ENCODE measurements at places on chromosomes 5 and 9.
A peak's percentile ranks its signal among the peaks of the same experiment; 100 is the strongest.

- peak; percentile 85 for DNase-seq
Observed at GRCh38 chr9:116644091-116644688, 42.9 kb upstream of the TRIM32 start.

GRCh38 chr9:36632892-36633291 is 60.2 kb downstream of the MELK start:
- DNase-seq: peak; percentile 30

- no peak for DNase-seq
Observed at GRCh38 chr9:7976167-7976755, 176.7 kb upstream of the DMAC1 start.

GRCh38 chr5:119666542-119666941 is 37.2 kb downstream of the FAM170A start:
- no peak for DNase-seq

DNA sequence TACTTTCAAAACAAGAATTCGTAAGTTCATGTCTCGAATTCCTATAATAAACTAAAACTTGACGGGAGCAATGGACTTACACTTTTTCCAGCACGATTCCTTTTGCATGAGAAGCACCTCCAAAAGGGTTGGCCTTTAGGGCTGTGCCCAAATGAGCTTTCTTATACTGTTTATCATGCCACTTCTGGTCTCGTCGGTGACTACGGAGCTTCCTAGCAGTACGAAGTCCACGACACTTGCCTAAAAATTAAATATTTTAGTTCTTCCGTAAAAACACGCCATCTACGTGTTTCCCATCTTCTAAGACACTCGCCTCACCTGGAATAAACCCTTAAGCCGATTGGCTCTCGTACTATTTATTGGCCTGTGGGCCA is 554 bp downstream of the RPS23 start:
- DNase-seq: no peak

GRCh38 chr5:113299591-113299990 is 135.2 kb downstream of the TSSK1B start:
- DNase-seq: no peak

- no peak for DNase-seq
Observed at GRCh38 chr5:126527892-126528291, 67.1 kb downstream of the ALDH7A1 start.

DNA sequence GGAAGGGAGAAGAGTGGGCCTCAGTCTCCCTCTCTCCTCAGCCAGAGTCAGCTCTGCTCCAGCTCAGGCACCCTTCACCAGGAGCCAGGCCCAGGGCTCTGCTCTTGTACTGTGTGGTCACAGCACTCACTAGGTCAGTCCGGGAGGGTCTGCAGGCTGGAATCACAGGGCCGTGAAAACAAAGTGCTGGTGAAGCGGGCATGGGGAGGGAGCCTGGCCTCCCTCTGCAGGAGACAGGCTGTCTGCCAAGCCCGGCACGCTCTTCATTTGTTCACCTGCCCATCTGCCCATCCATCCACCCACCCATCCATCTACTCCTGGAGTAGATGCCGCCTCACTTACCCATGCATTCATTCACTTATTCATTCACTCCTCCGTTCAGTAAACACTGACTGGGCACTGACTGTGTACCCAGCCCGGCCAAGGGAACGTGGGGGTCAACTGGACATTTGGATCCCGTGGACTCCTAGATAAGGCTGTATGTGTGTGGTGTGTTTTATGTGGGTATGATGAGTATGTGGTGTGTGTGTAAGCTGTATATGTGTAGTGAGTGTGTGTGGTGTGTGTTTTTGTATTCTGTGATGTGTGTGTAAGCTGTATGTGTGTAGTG is 3.6 kb downstream of the SPAAR start:
- no peak for DNase-seq

DNA sequence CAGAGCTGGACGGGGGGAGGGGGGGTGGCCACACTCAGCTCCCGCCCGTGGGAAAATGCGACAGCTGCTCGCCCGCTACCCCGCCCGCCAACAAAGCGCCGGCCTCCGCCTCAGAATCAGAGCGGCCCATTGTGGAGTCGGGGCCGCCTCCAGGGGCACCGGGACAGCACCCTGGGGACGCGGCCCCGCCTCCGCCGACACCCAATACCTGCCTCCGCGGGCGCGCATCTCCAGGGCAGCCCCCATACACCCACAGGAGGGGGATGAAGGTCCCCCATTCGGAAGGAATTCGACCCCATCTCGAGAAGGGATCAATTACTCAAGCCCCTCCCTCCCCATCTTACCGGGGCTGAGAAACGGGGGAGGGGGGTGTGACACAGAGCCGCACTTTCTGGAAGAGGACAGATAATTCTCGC is 1.3 kb downstream of the NOTCH1 start:
- DNase-seq: no peak

GRCh38 chr5:131766689-131767088 is 30.1 kb downstream of the FNIP1 start:
- no peak for DNase-seq

DNA sequence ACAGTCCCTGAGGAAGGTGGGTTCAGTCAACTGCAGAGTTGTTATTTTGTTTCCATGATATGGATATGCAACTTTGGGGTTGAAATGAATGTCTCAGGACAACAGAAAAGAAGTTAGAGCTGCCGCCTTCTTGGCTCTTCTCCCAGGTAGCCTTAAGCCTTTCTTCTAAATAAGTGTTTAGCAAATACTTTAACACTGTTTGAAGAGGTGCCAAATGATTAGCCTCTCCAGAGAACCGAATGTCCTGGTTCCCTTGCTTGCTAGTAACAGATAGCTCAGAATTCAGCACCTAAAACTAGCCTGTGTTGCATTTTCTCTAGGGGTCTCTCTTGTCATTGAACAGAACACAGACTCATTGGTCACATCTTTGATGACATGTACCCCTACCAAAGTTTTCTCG is 127.7 kb upstream of the PIK3R1 start:
- DNase-seq: peak; percentile 75

DNA sequence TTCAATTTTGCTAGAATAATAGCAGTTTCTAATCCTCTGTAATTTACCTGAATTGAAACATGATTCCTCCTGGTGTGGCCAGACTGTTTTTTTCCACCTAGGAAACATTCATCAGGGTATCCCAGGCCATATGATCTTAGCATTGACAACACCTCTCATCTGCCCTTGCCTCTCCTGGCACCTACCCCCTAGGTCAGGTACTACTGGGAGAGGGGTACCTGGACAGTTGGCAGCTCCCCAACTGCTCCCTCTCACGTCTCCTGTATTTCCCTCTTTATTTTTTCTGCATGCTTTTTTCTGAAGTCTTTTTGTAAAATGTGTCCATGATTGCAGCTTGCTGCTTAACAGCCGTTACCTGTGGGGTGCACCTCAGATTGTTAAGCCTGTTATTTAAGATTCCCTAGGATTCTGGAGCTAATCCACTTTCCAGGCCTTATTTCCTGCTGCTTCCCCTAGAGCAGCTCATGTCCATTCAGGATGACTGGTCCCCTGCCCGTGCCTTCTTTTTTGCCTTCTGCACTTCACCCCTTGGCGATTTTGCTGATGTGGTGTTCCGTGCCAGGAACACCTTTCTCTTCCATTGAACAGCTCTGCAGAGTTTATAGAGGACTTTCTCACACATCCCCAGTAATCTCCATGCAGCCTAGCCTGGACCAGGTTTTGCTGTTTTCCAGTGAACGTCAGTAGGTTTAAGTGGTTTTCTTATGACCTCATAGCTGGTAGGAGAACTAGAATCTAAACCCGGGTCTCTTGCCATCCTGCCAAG is 33.6 kb downstream of the SNX30 start:
- no peak for DNase-seq

GRCh38 chr5:140073296-140073695 is 30.2 kb upstream of the NRG2 start:
- no peak for DNase-seq

DNA sequence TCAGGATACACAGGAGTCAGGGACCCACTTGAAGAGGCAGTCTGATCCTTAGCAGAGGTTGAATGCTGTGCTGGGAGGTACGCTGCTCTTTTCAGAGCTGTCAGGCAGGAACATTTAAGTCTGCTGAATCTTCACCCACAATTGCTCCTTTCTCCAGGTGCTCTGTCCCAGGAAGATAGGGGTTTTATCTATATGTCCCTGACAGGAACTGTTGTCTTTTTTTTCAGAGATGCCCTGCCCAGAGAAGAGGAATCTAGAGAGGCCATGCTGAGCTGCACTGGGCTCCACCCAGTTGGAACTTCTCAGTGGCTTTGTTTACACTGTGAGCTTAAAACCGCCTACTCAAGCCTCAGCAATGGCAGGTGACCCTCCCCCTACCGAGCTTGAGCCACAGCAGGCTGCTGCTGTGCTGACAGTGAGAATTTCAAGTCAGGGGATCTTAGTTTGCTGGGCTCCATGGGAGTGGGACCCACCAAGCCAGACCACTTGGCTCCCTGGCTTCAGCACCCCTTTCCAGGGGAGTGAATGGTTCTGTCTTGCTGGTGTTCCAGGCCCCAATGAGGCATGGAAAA is 169.0 kb downstream of the FBXL17 start:
- DNase-seq: no peak

GRCh38 chr9:132341177-132341840 is 13.5 kb downstream of the SETX start:
- no peak for DNase-seq

Data from fibroblast of gingiva (primary cell).